GM13976 (cell line): ENCODE measurements at places on chromosomes 3 and 15.

GRCh38 chr3:62876064-62876463 lies 848 bp upstream of the CADPS start:
- DNase-seq: peak; percentile 13

GRCh38 chr3:100244264-100244663 lies 16.5 kb upstream of the TBC1D23 start:
- DNase-seq: no peak

DNA sequence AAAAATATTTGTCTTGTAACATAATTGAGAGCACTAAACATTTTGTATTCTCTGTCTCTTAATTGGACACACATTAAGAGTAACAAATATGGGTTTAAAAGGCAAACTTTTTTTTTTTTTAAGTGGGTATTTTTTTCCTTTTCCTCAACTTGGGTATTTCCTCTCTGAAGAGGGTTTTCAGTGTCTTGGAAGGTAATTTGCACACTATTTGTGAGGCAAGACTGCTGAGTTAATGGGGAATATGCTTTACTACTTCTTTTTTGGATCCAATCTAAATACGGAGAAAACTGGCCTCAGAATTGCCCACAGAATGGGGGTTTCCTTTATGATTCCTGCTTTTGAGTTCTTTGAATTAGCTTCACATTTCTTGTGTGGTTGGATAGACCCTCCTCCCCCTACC lies 105.2 kb downstream of the FNDC3B start:
- DNase-seq: no peak

GRCh38 chr3:177615015-177615414 lies 417.7 kb upstream of the TBL1XR1 start:
- no peak for DNase-seq

DNA sequence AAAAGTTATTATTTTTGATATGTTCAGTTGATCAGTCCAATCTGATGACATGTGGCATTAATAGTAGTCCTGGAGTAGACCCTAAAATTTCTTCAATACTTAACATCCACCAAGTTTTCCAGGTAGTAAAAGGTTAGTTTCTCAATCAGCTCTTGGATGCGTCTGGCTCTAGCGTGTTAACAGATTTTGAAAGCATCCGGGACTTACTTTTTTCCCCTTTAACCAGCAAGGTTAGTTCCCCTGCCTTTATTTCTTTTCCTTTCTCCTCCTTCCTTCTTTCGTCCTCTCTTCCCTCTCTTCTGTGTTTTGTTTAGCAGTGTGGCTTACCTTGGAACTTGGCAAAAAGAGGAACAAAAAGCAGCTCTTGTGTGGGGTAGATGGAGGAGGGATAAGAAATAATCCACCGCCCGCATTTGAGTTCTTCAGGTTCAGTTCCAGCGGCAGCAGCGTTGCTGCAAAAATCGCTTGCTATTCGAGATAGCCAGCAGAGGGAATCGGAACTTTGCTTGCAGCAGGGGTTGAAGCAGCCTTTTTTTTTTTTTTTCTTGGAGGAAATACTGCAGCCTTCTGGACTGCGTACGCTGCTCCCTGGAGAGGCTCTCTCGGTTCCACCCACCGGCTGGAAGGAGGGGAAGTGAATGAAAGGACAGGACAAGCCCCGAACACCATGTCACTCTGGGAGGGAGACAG lies at the start of gene RBMS3:
RBMS3 (plus strand) TSS at position 668 of the 690 bp plus-strand sequence.
- DNase-seq: peak; percentile 12

- no peak for DNase-seq
Measured at GRCh38 chr3:117404730-117405129, 695.2 kb downstream of the TUSC7 start.

GRCh38 chr3:118811236-118811732 lies 223.4 kb downstream of the IGSF11 start:
- no peak for DNase-seq

DNA sequence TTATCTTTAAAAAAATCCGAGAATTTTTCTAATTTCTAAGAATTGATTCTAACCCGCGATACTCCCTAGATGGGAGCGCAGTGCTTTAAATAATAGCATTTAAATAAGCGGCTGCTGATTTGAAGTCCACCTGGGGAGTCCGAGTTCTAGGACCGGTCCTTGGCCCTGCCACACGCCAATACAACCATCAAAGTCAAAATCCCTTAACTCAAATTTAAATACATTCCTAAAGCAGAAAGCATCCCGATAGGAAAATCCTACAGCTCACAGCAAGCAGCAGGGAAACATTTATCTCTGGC lies 508 bp upstream of the ECT2 start:
- no peak for DNase-seq

- no peak for DNase-seq
Measured at GRCh38 chr15:64698823-64699222, 76.6 kb downstream of the RBPMS2 start.

- no peak for DNase-seq
Measured at GRCh38 chr3:169939751-169940150, 26.9 kb upstream of the SEC62 start.

DNA sequence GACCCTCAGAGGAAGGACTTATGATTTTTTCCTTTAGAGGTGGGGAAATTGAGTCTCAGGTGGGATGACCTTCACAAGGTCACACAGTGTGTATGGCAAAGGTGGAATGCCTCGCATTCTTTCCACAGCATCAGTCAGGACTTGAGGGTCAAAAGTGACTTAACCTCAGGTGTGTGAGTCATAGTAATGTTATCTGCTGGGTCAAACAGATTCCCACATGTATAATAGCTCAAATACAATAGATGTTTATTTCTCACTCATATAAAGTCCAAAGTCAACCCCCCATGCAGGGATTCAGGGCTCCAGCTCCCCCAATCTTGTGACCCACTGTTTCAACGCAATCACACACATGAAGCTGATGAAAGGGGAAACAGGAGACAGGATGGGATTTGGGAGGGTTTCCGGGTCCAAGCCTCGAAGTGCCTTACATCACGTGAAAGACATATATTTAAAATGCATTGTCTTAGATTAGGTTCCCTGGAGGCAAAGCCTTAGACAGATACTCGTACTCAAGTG lies 34.0 kb upstream of the CCDC174 start:
- DNase-seq: no peak

DNA sequence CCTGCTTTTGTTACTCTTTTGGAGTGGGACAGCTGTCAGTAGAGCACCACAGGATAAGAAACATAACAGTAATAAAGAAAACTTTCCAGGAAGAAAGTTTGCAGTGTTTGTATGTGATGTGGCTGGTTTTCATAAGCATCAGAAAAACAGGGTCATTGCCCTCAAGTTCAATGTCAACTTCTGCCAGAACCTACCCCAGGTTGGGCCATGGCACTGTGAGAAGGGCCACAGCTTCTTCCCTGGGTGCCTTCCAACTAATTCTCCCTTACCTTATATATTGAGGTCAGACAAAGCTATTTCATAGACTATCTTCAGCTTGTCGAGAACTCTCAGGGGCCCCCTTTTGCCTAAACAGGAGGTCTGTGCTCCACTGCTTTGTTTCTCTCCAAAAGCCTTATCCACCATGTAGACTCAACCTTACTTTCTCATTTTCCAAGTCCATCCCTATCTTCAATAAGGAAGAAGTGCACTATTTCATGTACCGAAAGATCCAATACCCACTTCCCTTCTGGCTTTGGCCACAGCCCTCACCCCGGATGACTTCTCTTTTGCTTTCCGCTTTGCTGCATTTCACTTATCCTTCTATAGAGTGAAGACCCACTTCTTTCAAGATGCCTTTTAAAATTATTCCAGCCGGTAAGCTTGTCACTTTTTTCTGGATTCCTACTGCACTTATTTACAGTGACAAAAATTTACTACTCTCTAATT lies 38.2 kb upstream of the PLCL2 start:
- DNase-seq: no peak

- DNase-seq: peak; percentile 52
Measured at GRCh38 chr3:12193485-12194165, 34.9 kb upstream of the TIMP4 start.

GRCh38 chr3:197021231-197021630 lies 8.4 kb downstream of the MELTF start:
- peak; percentile 17 for DNase-seq

- DNase-seq: no peak
Measured at GRCh38 chr3:141686466-141687291, 51.4 kb upstream of the RNF7 start.

- DNase-seq: no peak
Measured at GRCh38 chr3:148020861-148021260, 611.7 kb downstream of the ZIC1 start.

GRCh38 chr3:141065841-141066805 lies 15.0 kb downstream of the SPSB4 start:
- DNase-seq: no peak

DNA sequence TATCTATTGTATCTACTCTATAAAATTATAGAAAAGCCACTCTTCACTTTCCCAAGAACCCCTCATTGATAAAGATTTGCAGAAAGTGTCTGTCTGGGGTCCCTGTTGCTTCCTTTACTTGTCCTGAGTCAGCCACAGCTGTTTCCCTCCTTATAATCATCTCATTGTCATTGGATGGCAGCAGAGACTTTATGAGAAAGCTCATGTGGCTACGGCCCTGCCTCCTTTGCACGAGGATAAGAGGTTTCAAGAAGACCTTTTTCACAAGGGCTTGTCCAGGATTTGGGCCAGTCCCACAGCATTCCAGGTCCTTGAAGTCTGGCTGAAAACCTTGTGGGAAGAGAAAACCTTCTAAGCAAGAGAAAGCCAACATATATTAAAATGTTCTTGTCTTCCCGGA lies 41.9 kb upstream of the THBS1 start:
- DNase-seq: no peak

DNA sequence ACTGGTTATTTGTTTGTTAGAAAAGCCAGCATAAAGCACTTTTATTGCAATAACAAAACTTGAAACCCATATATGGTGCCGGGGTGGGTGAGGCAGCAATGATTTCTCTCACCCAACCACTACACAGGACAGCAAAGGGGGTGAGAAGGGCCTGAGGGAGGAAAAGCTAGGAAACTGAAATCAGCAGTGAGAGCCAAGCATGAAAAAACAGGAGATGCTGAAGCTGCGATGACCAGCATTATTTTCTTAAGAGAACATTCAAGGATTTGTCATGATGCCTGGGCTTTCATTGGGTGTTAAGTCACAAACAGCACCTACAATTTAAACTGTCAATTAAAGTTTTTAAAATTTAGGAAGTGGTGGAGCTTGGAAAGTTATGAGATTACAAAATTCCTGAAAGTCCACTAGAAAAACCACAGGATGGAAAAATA lies 11.9 kb upstream of the TM4SF4 start:
- no peak for DNase-seq

- DNase-seq: no peak
Measured at GRCh38 chr3:155512175-155512866, 218.8 kb upstream of the STRIT1 start.

GRCh38 chr3:110793611-110794010 lies 278.0 kb upstream of the NECTIN3 start:
- no peak for DNase-seq

- DNase-seq: no peak
Measured at GRCh38 chr15:52183562-52184173, 7.5 kb downstream of the GNB5 start.

DNA sequence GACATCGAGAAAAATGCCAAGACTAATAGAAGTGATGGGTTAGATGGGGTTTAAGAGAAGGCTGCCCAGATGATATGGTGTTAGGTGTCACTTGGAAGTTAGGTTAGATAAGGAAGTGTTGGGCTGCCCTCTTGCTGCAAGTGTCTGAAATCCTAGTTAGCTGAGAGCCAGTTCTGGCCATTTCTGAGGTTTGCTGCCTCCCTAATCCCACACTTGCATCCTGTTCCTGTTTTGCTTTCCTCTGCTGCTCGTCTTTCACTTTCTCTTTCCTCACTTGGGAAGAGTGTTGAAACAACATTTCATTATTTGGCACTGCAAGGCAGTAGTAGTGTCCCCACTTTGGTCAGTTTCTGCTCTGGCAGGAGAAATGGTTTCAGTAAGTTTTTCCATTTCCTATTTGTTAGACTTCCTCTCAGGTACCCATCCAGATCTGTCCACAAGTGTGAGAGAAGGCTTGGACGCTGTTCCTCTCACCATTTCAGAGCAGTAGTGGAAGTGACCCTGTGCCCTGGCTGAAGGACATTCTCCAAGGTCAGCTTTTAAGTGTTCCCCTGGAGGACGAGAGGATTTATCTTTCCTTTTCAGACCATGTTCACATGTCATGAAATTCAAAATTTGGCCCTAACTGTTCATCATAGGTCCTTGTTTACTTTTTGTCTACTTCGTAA lies 93.3 kb downstream of the ADAMTSL3 start:
- DNase-seq: no peak

DNA sequence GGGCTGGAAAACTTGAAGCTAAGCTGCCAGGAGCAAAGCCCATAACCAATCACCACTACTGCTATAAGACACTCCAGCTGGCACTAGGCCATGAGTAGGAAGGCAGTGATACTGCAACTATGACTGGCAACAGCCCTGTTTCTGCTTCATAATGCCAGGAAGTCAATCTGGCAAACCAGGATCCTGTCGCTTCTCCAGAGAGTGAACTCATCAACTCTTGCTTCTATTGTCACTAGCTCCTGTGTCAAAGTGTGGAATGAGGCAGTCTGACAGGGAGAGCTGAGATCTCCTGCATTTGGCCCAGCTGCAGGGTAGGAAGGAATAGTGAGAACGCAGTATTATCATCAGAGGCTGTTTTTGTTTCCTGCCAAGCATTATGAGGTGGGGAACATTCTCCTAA lies 105.3 kb downstream of the CTNNB1 start:
- no peak for DNase-seq

DNA sequence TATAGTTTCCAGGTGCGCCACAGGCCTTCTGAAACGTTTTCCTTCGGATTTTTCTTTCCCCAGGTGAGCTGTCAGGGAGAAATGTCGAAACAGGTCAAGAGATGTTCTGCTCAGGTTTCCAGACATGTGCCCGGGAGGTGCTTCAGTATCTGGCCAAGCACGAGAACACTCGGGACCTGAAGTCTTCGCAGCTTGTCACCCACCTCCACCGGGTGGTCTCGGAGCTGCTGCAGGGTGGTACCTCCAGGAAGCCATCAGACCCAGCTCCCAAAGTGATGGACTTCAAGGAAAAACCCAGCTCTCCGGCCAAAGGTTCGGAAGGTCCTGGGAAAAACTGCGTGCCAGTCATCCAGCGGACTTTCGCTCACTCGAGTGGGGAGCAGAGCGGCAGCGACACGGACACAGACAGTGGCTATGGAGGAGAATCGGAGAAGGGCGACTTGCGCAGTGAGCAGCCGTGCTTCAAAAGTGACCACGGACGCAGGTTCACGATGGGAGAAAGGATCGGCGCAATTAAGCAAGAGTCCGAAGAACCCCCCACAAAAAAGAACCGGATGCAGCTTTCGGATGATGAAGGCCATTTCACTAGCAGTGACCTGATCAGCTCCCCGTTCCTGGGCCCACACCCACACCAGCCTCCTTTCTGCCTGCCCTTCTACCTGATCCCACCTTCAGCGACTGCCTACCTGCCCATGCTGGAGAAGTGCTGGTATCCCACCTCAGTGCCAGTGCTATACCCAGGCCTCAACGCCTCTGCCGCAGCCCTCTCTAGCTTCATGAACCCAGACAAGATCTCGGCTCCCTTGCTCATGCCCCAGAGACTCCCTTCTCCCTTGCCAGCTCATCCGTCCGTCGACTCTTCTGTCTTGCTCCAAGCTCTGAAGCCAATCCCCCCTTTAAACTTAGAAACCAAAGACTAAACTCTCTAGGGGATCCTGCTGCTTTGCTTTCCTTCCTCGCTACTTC lies 3.8 kb downstream of the BHLHE40 start:
- DNase-seq: no peak
